ENCODE measurements at places on chromosomes 6 and 20.

DNA sequence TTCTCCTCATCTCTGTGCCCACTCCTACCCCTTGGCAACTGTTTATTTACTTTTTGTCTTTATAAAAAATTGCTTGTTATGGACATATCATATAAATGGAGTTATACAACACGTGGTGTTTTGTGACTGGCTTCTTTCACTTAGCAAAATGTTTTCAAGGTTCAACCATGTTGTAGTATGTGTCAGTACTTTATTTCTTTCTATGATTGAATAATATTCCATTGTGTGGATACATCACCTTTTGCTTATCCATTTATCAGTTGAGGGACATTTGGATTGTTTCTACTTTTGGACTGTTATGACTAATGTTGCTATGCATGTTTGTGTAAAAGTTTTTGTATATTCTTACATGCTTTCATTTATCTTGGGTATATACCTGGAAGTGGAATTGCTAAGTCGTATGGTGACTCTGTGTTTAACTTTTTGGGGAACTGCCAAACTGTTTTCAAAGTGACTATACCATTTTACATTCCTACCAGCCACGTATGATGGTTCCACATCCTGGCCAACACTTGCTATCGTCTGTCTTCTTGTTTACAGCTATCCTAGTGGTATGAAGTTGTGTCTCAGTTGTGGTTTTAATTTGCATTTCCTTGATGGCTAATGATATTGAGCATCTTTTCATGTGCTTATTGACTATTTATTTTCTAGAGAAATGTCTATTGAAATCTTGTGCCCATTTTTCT lies 84.4 kb downstream of the SLX4IP start:
- no peak for DNase-seq

- no peak for DNase-seq
Measured at GRCh38 chr20:40668449-40669228, 20.4 kb downstream of the MAFB start.

DNA sequence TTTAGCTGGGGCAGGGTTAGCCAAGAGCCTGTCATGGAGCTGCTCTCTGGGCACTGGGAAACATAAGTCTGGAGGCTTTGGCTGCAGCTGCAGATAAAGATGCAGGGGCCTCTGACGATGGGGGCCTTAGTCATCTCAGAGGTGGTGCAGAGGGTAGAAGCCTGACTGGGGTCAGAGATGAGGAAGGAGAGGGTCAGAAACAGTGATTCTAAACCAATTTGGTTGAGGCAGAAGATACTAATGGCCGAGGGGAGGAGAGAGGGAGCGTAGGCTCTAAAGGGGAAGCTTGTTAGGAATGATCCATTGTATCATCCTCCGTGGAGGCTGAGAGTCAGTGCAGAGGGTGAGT lies 33.8 kb downstream of the PLEKHG1 start:
- DNase-seq = no peak

DNA sequence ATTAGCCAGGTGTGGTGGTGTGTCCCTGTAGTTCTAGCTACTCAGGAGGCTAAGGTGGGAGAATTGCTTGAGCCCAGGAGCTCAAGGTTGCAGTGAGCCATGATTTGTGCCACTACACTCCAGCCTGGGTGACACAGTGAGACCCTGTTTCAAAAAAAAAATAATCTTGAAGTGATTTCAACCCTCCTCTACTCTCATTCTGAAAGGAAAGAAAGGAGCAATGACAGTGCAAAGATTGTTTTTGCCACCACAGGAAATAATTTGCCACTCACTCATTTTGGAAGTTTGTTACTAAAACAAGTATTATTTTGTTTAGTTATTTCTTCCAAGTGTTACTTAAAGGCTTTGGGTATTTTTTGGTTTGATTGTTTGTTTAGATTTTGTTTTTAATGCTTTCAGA lies 45.6 kb downstream of the BLTP3A start:
- DNase-seq = no peak

DNA sequence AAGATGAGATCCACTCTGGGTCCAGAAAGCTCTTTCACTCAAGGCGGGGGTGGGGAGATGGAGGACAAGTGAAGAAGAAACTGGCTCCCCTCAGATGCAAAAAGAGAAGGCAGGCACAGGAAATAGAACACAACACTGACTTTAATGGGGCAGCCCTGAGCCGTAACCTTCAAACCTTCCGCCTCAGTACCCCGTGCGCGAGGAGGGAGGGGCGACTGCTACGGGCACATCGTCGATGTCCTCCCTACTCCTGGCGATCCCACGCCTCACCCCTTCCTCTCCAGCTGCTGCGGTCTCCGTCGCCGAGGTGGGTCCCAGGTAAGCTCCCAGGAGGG lies 3.9 kb downstream of the SPEF1 start:
- no peak for DNase-seq

- no peak for DNase-seq
Measured at GRCh38 chr6:112634376-112634775, 287.2 kb downstream of the RFPL4B start.

DNA sequence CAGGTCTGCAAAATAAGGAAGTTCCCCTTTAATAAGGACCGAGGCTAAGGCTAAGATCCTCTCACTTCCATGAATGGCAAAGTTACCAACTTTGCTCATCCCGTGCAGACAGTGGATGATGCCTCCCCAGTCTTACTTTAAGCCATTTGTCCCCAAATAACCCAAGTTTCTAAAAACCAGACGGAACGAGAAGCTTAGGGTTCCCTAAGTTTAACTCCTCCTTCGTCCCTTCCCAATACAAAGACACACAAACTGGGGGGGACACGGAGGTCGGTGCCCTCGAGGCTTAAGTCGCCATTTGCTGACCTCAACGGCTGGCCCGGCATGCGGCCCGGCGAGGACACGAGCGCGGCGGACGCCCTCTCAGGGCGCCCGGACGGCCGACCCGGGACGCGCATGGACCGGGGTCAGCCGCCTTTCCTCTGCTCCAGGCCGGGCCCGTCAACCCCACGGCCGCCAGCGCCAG lies 527 bp downstream of the FBXO30 start:
- no peak for DNase-seq

DNA sequence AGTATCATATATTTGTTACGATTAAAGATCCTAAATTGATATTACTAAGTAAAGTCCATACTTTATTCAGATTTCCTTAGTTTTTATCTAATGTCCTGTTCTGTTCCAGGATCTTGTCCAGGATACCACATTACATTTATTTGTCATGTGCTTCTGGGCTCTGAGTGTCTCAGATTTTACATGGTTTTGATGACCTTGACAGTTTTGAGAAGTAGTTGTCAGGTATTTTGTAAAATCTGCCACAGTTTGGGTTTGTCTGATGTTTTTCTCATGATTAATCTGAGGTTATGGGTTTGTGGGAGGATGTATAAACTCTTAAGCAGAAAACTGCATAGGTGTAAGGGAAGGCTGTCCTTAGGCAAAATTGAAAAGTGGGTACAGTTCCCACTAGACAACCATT lies 109.9 kb upstream of the BMP5 start:
- DNase-seq = no peak

DNA sequence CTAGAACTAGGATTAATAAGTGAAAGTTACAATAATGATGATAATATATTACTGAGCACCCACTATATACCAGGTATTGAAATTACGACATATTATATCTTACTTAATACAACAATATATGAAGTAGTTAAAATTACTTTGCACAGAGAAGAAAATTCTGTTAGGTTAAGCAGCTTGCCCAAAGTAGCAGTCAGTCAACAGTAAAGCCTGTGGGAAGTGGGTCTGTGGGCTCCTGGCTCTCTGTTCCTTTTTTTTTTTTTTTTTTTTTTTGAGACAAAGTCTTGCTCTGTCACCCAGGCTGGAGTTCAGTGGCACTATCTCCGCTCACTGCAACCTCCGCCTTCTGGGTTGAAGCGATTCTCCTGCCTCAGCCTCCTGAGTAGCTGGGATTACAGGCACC lies 4.8 kb upstream of the GTF2H4 start:
- no peak for DNase-seq

DNA sequence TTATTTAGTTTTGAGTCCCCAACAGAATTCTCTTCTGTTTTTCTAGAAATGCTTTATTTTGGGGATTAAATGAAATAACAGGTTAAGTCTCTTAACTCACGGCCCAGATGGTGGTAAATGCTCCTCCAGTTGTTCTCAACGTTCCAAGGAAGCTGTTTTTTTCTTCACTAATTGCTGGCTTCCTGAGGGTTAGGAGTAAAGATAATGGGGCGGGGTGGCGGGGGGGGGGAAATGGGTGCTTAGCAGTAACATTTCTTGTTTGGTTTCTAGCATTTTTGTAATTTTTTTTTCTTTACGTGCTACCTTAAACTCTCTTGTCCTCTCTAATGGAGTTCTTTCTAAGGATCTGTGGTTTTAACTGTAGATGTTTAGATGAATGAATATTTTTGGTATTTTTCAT lies 2.2 kb downstream of the SRSF3 start:
- DNase-seq = no peak

- DNase-seq = no peak
Measured at GRCh38 chr6:116072368-116072767, 11.7 kb upstream of the FRK start.

DNA sequence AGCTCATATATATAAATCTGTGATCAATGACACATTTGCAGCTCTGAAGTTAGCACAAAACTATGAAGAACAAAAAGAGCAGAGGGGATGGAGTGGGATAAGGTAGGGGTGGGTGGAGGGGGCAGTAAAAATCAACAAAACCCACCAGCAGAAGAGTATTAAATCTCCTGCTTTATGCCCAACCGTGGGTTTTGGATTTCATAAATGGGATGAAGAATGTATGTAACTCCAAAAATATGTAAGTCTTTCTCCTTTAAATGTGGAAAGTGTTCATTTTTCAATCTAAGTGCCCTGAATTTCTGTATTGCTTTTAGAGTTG lies 480.3 kb upstream of the MARCKS start:
- DNase-seq = no peak
